ENCODE measurements at places on chromosomes 16 and 17. TPM values are rescaled to one million over a fixed set of nuclear protein-coding genes. Genes with fewer than 3 reads are reported as not detected.

GRCh38 chr17:10114931-10115535 is 83.4 kb downstream of the GAS7 start:
- peak; percentile 8 for DNase-seq

GRCh38 chr16:88817785-88818574 is 6.3 kb upstream of the APRT start:
- no peak for DNase-seq

- DNase-seq, result no peak
Measured at GRCh38 chr16:85291302-85292148, 179.3 kb upstream of the CIBAR2 start.

DNA sequence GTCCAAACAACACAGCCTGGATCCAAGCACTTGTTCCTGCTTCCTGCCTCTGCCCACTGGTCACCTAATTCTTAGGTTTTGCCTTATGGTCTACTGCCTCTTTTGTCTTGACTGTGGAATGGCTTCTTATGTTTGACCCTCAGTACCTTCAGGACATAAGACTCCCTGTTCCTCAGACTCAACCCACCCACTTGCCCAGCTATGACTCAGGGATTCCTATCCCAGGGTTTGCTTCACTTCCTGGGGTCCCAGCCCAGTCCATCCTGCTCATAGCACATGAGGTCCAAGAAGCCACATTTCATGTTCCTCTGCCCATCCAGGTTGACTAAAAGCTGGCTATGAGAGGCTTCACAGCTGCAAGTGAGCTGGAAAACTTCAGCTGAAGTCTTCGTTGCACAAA is 320.9 kb upstream of the CDH5 start:
- DNase-seq, result no peak

DNA sequence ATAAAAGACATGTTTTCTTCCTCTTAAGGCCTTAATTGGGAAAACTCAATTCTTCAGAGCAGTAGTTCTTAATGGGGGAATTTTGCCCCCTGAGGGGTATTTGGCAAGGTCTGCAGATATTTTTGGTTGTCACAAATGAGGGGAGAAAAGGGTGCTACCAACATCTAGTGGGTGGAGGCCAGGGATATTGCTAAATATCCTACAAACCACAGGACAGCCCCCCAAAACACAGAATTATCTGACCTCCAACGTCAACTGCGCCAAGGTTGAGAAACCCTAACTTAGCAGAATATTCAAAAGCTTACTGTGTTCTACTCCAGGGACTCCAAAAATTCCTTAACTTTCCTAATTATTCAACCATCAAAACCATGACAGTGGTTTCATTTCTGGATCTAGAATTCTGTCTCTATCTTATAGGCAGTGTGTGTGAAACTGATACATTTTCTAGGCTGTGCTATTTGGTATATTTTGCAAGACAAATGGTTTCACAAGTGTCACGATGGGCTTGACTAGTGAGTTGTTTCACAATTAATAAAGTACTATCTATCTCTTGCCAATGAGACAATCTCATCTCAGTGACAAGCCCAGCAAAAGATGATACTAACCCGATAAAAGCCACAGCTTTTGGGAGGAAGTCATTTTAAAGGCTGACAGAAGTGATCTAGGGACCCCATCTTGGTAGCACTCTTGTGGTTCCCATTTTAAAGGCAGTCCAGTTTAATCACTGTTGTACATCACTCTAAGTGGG is 14.7 kb downstream of the TXNDC11 start:
- DNase-seq, result no peak

NUPR1 gene
- 160 TPM for total RNA-seq

GRCh38 chr17:76237859-76238313 is 2.4 kb downstream of the RNF157 start:
- DNase-seq, result no peak

Data from mammary epithelial cell (primary cell).